Small intestine (tissue), 16 donors: ENCODE measurements at places on chromosomes 5 and 9.

DNA sequence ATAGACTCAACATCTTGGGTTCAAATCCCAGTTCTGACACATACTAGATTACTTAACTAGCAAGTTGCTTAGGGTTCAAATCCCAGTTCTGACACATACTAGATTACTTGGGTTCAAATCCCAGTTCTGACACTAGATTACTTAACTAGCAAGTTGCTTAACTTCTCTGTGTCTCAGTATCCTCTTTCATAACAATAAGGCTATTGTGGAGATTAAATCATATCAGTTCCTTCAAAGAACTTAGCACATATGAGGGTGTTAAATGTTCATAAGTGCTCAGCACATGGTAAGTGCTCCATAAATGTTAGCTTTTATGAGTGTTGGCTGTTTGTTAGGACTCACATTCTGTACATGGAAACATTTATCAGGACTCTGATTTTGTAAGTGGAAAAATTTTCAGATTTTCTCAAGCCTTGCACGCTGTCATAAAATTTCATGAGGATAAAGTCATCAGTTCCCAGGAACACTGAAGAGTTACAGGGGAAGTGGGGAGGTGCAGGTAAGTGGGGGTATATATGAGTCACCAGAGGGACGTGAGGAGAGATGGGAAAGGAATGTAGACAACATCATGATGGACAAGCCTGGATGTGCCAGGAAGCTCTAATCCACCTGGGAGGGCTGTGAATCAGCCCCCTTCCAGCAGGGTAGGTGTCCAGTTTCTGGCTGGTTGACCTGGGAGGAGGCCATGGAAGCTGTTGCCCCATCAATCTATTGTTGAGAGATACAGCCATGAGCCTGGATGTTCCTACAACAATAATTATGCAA is 532.2 kb upstream of the WWC1 start:
- no peak for DNase-seq

GRCh38 chr5:131324303-131324702 is 60.5 kb downstream of the CDC42SE2 start:
- no peak for DNase-seq

DNA sequence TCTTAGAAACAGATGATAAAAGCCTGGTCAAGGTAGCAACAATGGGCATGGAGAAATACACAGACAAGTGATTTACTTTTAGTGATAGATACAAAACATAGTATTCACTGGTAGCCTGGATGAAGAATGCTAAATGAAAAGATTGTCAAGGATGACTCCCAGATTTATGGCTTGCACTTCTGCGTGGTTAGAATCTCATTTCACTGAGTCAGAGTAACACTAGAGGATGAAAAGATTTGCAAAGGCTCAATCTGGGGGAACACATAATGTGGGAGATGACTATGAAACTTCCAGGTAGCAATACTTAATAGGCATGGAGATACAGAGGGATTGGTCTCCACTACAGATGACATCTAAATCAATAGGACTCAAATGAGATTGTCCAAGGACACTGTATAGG is 38.4 kb downstream of the AGTPBP1 start:
- DNase-seq, result no peak

DNA sequence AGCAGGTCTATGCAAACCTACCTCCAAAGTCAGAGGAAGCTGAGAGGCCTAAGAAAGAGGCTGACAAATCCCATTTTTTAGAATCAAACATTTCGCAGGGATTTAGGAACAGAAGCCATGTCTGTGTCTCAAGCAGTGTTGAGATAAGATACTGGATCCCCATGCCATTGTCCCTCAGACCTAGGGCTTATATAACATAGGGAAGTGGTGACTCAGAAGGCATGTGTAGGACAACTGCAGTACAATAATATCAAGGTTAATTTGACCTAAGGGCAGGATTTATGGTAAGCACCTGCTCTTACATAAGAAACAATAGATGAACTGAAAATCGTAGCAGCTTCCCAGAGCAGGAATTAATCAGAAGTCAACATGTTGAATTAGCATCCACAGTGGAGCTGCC is 459.4 kb downstream of the ANXA1 start:
- DNase-seq, result no peak

- DNase-seq, result no peak
Measured at GRCh38 chr5:104299998-104300706, 737.6 kb upstream of the NUDT12 start.

GRCh38 chr9:88531920-88532698 is 2.9 kb upstream of the NXNL2 start:
- DNase-seq, result no peak
